ENCODE measurements at places on chromosomes 16 and 17.
A peak's percentile ranks its signal among the peaks of the same experiment; 100 is the strongest.

GRCh38 chr16:74019612-74020011 is 277.0 kb upstream of the PSMD7 start:
- no peak for DNase-seq

GRCh38 chr17:75909812-75910274 is 5.2 kb upstream of the MRPL38 start:
- DNase-seq: peak; percentile 59

DNA sequence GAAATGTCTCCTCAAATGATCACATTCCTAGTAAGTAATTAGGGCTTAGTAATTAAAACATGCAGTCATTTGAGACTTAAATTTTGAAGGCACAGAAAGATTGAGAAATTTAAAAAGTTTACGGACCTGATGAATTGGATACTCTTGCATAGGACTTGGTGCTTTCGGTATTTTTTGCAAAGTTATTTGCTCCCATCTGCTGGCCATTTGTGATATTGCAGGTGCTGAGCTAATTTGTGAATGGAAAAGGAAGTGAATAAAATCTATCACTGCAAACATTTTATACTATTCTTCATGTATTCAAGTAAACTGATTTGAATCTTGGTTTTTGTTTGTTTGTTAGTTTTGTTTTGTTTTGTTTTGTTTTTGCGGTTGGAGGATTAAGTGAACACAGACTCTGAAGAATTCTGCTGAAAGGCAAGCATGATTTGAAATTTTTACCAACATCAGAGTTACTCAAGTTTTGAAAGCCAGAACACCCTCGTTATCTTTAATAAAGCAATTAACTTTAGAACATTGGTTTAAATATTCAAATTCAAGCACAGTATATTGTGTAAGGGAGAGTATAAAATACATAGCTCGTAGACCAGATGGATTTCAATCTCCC is 689.5 kb upstream of the RBFOX1 start:
- peak; percentile 44 for DNase-seq

DNA sequence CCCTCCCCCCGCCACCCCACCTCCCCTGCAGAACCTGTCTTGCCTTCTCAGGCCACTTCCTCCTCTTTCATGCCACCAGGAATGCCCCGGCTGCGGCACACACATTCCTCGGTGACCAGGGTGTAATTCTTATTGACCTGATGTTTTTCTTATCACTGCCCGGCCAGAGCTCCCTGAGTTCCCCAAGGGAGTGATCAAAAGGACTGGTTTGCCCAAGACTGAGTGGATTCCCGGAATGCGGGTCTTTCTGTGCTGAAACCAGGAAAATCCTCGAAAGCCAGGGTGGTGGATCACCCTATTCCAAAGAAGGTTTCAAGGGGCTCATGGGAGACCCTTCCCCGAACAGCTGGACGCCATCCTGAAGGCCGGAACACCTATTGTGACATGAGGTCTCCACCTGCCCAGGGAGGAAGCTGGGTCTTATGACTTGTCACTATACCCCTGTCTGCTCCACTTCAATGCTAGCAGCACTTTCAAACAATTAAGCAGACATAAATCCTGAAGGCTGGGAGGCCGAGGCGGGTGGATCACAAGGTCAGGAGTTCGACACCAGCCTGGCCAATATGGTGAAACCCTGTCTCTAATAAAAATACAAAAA is 53.0 kb upstream of the RPL38 start:
- DNase-seq: no peak

GRCh38 chr17:13825526-13826040 is 223.9 kb upstream of the HS3ST3A1 start:
- peak; percentile 61 for DNase-seq

GRCh38 chr17:49820773-49821172 is 27.1 kb downstream of the TAC4 start:
- no peak for DNase-seq

DNA sequence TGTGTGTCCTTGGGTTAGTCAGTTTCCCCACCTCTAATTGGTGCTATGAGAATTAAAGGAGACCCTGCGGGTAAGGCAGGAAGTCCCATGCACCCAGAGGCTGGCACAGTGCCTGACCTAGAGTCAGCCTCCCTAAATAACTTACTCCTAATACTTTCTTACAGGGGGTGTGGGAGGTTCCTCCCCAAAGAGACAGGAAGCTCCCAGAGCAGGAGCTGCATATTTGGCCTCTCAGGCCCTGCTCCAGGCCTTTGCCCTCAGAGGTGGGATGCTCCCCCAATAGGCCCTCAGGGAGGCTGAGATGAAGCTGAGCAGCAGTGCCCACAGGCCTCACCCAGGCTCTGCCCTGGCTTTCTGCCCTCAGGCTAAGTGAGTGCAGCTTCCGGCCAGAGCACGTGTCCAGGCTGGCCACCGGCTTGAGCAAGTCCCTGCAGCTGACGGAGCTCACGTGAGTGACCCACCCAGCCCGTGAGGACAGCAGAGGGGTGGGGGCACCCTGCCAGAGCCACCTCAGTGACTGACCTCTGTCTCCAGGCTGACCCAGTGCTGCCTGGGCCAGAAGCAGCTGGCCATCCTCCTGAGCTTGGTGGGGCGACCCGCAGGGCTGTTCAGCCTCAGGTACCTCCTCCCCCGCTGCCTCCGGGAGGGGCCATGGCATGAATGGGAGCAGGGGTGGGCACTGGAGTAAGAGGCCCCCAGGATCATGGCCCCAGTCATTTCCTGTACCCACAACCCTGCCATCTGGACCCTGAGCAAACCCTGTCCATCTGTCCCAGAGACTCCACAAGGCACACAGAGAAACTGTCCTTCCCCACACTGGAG is 31.1 kb upstream of the CPNE2 start:
- peak; percentile 81 for DNase-seq

DNA sequence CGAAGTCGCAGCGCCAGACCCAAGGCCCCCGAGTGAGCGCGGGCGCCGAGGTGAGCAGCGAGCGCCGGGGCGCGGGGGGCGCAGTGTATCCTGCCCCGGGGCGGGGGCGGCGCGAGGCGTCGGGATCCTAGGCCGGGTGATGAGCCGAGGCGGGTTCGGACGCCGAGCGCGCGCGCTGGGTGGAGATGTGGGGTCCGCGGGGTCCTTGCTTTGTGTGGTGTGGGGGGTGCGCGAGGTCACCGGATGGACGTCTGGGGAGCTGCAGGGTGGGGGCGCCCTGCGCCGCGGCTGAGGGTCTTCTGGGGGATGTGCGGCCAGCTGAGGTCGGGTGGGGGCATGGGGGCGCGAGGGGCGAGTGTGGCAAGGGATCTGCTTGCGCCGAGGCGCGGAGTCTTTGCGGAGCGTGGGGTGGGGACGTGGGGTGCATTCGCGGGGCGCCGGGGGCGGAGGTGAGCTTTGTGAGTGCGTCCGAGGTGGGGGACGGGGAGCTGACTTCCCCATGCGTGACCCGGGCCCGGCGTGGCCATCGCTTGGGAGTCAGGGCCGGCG is 560 bp downstream of the RAI1 start:
- DNase-seq: no peak

- no peak for DNase-seq
Observed at GRCh38 chr16:53775106-53775820, 71.3 kb downstream of the FTO start.

GRCh38 chr17:63961355-63962212 is 11.1 kb downstream of the SCN4A start:
- peak; percentile 37 for DNase-seq

GRCh38 chr16:49598383-49599170 is 225.0 kb downstream of the C16orf78 start:
- no peak for DNase-seq

- DNase-seq: no peak
Observed at GRCh38 chr16:85574672-85575475, 38.2 kb upstream of the GSE1 start.

DNA sequence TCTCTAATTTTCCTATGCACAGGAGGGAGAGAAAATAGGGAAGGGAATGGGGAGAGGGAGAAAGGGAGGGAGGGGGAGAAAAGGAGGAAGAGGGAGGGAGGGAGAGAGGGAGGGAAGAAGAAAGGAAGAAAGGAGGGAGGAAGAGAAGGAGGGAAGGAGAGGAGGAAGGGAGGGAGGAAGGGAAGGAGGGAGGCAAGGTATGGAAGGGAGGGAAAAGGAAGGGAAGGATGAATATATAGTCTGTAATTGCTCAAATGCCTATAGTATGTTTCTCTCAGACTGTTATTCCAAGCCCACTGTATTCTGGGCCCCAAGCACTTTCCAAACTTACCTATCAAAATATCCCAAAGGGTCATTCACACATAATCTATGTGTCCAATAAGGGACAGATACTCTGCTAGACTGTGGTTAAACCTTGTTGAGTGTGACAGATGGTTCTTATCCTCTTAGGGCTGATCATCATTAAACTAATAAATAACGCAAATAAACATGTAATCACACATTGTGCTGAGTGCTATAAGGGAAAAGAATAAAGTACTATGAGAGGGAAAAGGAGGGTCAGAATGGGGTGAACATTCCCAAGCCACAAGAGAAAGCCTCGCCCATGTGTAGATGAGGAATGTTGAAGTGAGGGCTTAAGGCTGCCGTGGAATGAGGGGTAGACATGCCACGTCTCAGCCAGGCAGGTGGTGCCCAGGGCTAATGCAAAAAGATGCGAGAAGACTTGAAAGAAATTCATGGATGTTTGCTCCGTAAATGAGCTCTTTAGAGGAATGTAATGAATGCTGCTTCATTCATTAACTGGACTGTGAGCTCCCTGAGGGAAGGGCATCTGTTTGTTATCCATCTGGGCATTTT is 30.6 kb downstream of the ASIC2 start:
- no peak for DNase-seq

DNA sequence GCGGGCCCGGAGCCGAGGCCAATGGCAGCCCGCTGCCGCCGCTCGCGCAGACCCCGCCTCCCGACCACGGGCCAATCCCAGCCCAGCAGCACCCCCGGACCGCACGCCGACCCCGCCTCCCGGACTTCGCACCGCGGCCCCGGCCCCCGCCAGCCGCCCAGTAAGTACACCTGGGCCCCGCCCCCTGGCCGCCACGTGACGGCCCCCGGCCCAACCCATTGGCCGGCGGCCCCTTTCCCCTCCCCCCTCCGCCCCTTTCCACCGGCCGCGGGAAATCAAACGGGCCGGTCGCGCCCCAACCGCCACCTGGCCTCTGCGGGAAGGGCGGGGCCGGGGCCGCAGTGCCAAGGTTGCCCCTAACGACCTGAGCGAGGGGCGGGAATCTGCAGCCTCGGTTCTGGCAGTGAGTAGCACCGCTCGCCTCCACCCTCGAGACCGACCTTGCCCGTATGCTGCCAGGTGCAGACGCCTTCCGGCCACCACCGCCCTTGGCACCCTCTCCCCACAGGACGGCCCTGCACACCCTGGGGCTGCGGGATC is at the start of gene YBX2:
Gene YBX2, minus strand, starts transcription at position 26 of the 540 bp plus-strand sequence. CDS start 139 bp downstream, outside the sequence.
- no peak for DNase-seq

GRCh38 chr16:85631802-85632393 is 18.8 kb downstream of the GSE1 start:
- DNase-seq: no peak

DNA sequence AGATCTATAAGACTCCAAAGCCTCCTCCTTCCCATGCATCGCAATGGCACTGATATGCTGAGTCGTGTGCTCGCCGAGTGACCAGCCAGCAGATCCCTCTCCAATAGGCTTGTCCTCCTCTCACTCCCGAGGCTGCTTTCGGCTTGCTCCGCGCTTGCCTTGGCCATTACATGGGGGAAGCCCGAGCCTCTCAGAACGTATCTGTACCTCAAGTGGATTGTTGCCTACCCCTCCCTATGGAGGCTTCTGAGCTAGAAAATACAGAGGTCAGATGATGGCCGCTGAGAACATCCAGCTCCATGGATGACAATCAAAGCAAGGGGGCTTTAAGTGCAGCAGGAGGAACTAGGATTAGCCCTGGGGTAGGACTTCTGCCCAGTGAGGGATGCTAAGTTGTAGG is 7.7 kb upstream of the NLRP1 start:
- no peak for DNase-seq

DNA sequence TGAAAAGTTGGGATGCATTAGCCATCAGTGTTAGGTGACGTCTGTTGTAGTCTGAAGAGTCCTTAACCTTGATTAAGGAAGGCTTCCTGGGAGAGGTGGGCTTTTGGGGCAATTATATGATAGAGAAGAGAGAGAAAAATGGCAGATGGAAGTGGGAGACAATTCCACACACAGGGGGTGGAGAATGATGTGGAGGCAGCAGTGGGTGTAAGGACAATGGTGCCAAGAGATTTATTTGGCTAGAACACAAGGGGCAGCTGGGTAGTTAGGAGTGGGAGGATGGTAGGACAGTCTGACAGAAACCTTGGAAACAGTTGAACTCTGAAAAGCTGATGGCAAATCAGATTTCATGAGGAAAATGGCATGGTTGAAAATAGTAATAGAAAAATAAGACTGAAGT is 10.7 kb upstream of the DUSP14 start:
- no peak for DNase-seq
